ENCODE measurements at places on chromosomes 2 and 18. TPM values are rescaled to one million over a fixed set of nuclear protein-coding genes. Genes with fewer than 3 reads are reported as not detected.

GRCh38 chr2:137957033-137957432 is 7.2 kb upstream of the HNMT start:
- no peaks in the 10 kb centered on the region for H3K27me3 ChIP-seq
- no peak overlapping the region for H3K4me3 ChIP-seq
- no peak overlapping the region for H3K27ac ChIP-seq

The RFX8 gene
- total RNA-seq, result 2.3 TPM

DNA sequence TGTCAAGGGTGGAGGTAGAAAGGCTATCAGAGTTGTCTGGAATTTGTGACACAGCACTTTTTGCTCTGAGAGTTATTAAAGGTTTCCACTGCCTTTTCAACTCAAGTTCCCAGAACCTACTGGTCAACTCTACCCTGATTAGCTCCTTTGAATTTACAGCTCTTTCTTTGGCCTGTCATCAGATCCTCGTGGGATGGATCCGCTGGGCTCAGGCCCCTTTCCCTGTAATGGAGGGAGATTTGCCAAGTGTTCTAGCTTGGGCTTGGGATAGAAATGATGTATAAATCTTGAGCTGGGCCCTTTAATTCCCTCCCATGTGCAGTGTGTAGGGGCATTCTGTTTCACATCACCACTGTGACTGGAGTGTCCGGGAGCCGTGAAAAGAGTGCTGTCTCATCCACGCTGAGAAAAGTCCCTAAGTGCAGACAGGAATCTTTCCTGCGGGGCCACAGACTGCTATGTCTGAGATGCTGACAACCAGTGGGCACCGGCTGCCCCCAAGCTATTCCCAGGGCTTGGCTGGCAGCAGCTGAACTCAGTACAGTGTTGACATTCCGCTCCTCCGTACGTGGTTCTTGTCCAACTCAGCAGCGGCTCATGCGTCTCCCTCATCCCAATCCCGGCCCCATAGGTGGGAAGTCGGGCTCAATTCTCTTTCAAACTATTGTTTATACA is 46.9 kb upstream of the ARHGAP28 start:
- no peak overlapping the region for H3K27ac ChIP-seq
- H3K4me1 ChIP-seq, result no peaks in the 10 kb centered on the region
- H3K4me3 ChIP-seq, result no peak overlapping the region
- H3K36me3 ChIP-seq, result no peaks in the 10 kb centered on the region

The SLC23A3 gene
- total RNA-seq, result 3.4 TPM

- peaks cover 7% of the 10 kb centered on the region for H3K27me3 ChIP-seq
- no peaks in the 10 kb centered on the region for H3K36me3 ChIP-seq
- DNase-seq, result no peak
Observed at GRCh38 chr2:60559880-60560279, 6.4 kb upstream of the BCL11A start.

GRCh38 chr2:55268907-55269644 is at the start of gene MTIF2:
Gene MTIF2, minus strand, starts transcription at chr2:55269231. Its CDS starts 5,373 bp downstream, at chr2:55263858.
- DNase-seq, result peak; percentile 91
- H3K27ac ChIP-seq, result peak within 1 kb of the TSS; percentile 82
- H3K36me3 ChIP-seq, result no peaks in the 10 kb centered on the region
- H3K27me3 ChIP-seq, result no peaks in the 10 kb centered on the region
- H3K4me1 ChIP-seq, result no peaks in the 10 kb centered on the region

The DCDC2C gene
- total RNA-seq, result 0.48 TPM

- DNase-seq, result no peak
- no peak overlapping the region for H3K27ac ChIP-seq
- H3K4me1 ChIP-seq, result no peaks in the 10 kb centered on the region
- H3K4me3 ChIP-seq, result no peak overlapping the region
- H3K36me3 ChIP-seq, result no peaks in the 10 kb centered on the region
Observed at GRCh38 chr2:107811411-107811810, 15.3 kb upstream of the RGPD4 start.

DNA sequence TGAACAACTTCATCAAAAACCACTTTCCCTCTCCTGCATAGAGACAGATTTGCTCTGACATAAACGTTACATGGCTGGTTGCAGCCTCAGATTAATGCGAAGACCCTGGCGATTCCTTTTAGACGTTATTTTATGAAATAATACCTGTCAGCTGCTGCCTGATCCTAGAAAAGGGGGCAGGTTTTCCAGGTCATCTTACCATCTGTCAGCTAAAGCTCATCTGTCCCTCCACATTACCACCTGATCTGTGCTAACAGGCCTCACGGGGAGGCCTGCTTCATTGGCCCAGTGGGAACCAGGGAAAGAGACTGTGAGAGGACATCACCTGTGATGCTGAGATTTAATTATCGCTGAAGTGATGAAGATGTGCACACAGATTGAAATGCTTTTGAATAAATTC is 261.0 kb downstream of the ARHGAP15 start:
- DNase-seq, result no peak
- no peak overlapping the region for H3K27ac ChIP-seq
- H3K27me3 ChIP-seq, result no peaks in the 10 kb centered on the region
- no peaks in the 10 kb centered on the region for H3K36me3 ChIP-seq

DNA sequence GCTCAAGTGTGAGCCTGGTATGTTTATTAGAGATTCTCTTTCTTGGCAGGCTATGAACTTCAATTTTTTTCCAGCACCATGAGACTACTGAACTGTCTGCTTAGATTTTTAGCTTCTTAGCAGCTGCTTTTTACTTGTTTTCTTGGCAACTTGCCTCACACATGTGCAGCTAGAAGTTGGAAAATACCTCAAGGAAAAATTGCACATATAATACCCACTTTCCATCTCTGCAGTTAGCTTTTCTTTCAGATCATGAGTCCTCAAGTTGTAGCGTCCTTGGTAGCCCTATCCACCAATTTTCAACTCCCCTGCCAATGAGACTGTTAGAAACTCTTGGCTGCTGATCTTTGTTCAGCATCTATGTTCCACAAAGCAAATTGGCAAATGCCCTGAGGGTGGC is 302.1 kb downstream of the HRH4 start:
- H3K27ac ChIP-seq, result peak overlapping the region; percentile 3
- H3K36me3 ChIP-seq, result no peaks in the 10 kb centered on the region
- H3K27me3 ChIP-seq, result no peaks in the 10 kb centered on the region
- DNase-seq, result no peak
- no peak overlapping the region for H3K4me3 ChIP-seq

- H3K4me1 ChIP-seq, result no peaks in the 10 kb centered on the region
- no peaks in the 10 kb centered on the region for H3K36me3 ChIP-seq
- DNase-seq, result no peak
- no peak overlapping the region for H3K4me3 ChIP-seq
Observed at GRCh38 chr2:127228102-127228501, 8.0 kb upstream of the CYP27C1 start.

The TMX3 gene
- total RNA-seq, result 41.0 TPM

- H3K27me3 ChIP-seq, result no peaks in the 10 kb centered on the region
- H3K27ac ChIP-seq, result no peak overlapping the region
- H3K36me3 ChIP-seq, result no peaks in the 10 kb centered on the region
- no peaks in the 10 kb centered on the region for H3K4me1 ChIP-seq
- no peak for DNase-seq
- H3K4me3 ChIP-seq, result no peak overlapping the region
Observed at GRCh38 chr18:66473882-66474281, 130.0 kb downstream of the CDH19 start.

- no peaks in the 10 kb centered on the region for H3K27me3 ChIP-seq
- H3K36me3 ChIP-seq, result no peaks in the 10 kb centered on the region
- H3K27ac ChIP-seq, result peak overlapping the region; percentile 38
- no peak for DNase-seq
Observed at GRCh38 chr18:35635170-35635569, 53.6 kb downstream of the GALNT1 start.

DNA sequence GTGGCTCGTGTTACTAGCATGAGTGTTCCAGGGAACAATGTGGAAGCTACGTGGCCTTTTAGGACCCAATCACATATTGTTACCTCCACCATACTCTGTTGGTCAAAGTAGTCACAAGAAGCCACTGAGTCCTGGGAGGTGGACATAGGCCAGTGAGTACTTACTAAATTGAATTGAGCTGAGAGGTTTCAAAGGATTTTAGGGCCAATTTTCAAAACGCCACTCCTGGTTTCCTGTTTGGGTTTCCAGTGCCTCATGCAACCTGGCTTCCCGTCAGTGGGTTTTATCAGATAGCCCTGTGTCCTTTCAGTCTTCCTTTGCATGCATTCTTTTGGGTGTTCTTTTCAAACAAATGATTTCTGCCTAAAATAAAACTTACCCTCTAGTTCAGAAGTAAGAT is 56.3 kb downstream of the FBLN7 start:
- no peak for DNase-seq
- H3K4me1 ChIP-seq, result no peaks in the 10 kb centered on the region
- H3K27ac ChIP-seq, result no peak overlapping the region
- H3K27me3 ChIP-seq, result no peaks in the 10 kb centered on the region
- no peaks in the 10 kb centered on the region for H3K36me3 ChIP-seq
- no peak overlapping the region for H3K4me3 ChIP-seq

The TMEM169 gene
- not detected for total RNA-seq

DNA sequence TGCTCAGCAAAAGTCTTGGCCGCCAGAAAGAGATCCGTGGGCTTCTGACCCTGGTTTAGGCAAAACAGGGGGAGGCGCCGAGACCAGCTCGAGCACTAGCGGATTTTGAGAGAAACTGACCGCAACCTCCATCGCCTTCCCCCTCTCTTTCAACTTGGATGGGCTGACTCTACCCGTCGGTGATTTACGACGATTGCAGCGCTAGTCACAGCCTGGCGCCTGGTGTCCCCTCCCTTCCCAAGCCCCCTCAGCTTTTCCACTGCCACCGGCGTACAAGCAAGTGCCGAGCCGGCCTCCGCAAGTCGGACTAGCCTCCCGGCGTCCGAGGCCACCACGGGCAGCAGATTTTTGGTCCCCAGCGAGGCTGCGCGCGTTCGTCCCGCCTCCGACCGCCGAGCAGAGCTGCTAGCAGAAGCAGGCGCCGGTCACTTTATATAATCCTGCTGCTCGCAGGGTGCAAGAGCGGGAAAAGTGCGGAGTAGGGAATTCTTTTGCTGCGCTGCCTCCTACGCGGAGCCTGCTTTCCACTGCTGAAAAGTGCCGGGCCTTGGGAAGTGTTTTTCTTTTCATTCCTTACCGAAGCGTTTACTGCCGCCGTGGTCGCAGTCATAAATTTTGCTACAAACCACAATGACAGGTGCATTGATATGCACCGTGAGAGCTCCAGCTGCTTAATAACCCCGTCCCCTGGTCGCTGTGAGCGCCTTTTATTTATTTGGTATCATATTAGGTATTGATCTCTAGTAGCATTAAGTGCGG is 7.7 kb downstream of the HOXD3 start:
- no peaks in the 10 kb centered on the region for H3K4me1 ChIP-seq
- no peak for DNase-seq
- no peak overlapping the region for H3K4me3 ChIP-seq
- H3K27ac ChIP-seq, result no peak overlapping the region
- H3K27me3 ChIP-seq, result no peaks in the 10 kb centered on the region
- H3K36me3 ChIP-seq, result no peaks in the 10 kb centered on the region

DNA sequence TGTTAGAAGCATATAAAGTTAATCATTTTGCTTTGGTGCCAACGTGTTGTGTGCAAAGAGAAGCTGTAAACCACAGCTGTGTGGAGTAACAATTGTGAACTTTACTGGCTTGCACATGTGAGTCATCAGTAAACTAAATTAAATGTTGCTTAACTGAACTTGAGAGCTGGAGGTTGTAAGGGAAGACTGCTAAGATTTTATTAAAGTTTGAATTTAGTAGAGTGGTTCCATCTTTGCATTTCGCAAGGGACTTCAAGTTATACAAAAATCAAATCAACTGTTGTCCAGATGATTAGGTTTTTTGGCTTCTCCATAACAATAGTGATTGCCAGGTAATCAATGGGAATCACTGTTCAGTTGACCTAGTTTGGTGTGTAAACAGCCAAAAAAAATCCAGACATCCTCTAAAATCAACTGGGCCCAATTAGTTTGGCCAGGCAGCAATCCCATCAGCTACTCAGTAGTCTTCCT is 247.4 kb downstream of the MYO3B start:
- H3K4me1 ChIP-seq, result no peaks in the 10 kb centered on the region
- no peaks in the 10 kb centered on the region for H3K36me3 ChIP-seq
- H3K4me3 ChIP-seq, result no peak overlapping the region
- no peak overlapping the region for H3K27ac ChIP-seq
- no peak for DNase-seq
- H3K27me3 ChIP-seq, result no peaks in the 10 kb centered on the region

The CCDC74B gene
- 16.1 TPM for total RNA-seq

DNA sequence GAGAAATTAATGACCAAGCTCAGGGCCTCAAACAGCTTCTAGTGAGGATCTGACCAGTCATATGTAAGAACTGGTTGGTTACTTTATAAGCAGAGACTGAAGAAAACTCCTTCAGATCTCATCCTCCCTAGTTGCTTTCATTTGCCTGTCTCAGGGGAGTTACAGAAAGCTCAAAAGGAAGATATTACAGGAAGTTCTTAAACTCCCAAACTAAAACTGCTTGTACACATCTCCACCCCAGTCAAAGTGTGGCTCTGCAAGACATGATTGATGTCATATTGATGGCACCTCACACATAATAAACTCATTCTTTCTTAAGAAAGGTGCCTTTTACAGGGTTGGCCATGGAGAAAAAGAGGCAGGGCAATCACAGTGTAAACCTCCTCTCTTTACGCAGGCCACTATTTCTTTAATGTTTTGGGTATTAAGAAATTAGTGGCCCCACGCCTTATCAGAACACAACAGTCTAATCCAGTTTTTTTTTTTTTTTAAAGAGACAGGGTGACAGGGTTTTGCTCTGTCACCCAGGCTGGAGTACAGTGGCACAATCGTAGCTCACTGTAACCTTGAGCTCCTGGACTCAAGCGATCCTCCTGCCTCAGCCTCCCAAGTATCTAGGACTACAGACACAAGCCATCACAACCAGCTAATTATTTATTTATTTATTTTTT is 62.6 kb upstream of the STK17B start:
- DNase-seq, result no peak
- no peaks in the 10 kb centered on the region for H3K36me3 ChIP-seq
- no peak overlapping the region for H3K4me3 ChIP-seq
- peak overlapping the region; percentile 89 for H3K27ac ChIP-seq
- no peaks in the 10 kb centered on the region for H3K27me3 ChIP-seq

The DSEL gene
- total RNA-seq, result 14.5 TPM

The SPATA3 gene
- total RNA-seq, result not detected

DNA sequence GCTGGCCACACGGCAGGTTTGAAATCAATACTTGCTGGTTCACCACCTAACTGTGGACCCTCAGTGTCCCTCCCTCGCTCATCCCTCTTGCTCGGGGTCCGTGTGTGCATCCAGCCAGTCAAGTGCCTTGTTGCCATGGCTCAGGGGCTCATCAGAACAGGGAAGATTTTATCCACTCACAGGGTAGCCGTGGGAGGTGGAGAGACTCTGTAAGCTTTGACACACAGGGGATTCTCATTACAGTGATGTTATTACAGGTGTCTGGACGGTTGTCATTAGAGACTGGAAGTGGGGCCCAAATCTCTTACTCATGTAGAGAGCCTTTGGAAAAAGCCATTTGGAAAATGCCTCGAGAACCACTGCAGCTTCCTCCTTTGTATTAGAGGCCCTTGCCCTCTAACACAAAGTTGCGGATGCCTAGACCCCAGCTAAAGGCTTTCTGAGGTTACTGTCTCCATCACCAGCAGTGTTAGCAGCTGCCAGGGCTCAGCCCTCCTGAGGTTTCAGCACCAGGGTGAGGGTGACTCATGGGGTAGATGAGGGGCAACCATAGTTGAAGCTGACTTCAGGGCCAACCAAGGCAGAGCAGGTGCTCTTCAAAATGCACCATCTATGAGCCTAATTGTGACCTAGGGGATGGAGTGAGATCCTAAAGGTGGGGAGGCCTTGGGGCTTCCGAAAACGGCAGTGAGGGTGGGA is 195.6 kb downstream of the CLIP4 start:
- no peak overlapping the region for H3K4me3 ChIP-seq
- no peak for DNase-seq
- H3K36me3 ChIP-seq, result no peaks in the 10 kb centered on the region
- no peaks in the 10 kb centered on the region for H3K4me1 ChIP-seq
